SK-N-SH (cell line): ENCODE measurements at places on chromosomes 3 and 15. TPM values are rescaled to one million over a fixed set of nuclear protein-coding genes. Genes with fewer than 3 reads are reported as not detected.

- no peak for DNase-seq
These were observed 23.1 kb upstream of the MGA start for GRCh38 chr15:41637086-41637485.

GRCh38 chr15:96720656-96721055 is 390.2 kb downstream of the NR2F2 start:
- DNase-seq, result no peak

- peak; percentile 16 for DNase-seq
These were observed 254.4 kb upstream of the ZPLD1 start for GRCh38 chr3:102180280-102180931.

DNA sequence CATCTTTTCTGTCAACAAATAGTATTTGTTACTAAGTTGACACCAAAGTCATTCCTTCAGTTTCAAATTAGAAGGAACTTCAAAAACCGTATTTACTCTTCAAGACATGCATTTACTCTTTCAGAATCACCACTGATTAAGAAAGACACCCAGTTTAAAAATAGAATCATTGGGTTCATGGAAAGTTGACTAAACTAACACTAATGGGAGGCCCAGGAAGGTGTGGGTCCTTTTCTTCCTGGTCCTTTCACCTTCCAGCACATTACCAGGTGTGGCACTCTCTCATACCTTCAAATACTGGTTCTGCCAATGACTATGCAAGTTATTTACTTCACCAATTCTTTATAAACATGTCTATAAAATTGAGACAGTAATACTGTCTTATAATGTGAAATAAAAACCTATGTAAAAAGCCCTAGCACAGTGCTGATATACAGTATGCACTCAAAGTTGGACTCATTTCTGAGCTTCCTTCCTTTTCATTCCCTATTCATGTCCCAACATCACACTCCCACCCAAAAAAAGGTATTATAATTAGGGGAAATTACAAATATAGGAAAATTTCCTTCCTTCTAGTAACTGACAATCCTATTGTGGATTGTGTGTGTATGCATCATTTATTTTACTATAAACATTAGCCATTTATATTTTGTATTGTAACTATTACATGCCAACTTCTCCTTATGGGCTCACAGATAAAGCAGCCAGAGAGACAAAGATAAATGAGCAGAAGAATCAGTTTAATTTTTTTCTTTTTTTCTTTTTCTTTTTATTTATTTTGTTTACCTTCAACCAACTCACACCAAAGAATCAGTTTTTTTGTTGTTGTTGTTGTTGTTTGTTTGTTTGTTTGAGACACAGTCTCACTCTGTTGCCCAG is 48.9 kb downstream of the LRRFIP2 start:
- DNase-seq, result no peak

- no peak for DNase-seq
These were observed 14.0 kb downstream of the PLCD1 start for GRCh38 chr3:38015485-38015884.

DNA sequence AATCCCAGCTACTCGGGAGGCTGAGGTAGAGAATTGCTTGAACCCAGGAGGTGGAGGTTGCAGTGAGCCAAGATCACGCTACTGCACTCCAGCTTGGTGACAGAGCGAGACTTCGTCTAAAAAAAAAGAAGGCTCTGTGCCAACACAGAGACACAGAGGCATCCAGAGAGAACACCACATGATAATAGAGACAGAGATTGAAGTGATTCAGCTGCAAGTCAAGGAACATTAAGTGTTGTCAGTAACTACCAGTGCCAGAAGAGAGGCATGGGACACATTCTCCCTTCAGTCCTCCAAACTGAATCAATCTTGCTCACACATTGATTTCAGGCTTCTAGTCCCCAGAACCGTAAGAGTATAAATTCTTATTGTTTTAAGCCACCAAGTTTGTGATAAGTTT is 97.5 kb downstream of the GOLIM4 start:
- DNase-seq, result no peak

DNA sequence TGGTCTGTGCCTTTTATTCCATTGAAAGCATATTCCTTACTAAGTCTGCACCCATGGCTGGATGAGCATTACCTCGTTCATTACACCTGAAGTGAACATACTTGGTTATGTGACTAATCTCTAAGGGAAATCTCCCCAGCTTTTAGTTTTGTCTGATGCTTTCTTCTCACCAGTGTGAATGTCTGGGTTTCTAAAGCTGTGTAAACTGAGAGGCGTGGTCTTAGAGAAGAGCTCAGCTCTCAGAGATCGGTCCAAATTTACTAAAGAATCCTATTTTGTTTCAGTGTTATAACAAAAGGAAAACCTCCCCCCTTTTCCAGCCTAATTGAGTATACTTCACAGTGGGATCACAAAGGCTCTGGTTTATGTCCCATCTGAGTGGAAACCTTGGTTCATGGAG is 352.3 kb downstream of the PTPRG start:
- no peak for DNase-seq

DNA sequence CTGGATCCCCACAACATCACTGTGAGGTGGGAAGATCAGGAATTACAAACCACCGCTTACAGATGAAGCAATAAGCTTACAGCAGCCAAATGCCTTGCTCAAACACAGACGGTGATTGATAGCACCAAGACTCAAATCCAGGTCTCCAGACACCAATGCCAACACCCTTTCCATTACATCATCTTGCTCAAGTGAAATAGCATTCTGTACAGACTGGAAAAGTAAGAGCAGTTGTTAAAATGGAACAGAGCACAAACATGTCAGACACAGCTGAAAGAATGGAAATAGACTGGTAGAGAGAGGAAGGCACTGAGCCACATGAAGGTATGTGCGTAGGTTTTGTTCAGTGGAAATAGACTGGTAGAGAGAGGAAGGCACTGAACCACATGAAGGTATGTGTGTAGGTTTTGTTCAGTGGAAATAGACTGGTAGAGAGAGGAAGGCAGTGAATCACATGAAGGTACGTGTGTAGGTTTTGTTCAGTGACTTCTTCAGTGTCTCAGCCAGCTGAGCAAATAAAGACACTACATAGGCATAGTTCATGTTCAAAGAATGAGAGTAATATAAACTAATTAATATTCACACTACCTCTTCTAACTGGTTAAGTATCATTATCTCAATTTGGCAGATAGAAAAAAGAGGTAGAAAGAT is 15.6 kb downstream of the CLDN1 start:
- DNase-seq, result no peak

- no peak for DNase-seq
These were observed 71.0 kb downstream of the ZMAT3 start for GRCh38 chr3:179000659-179001058.

GRCh38 chr3:71011565-71012287 is 571.8 kb downstream of the FOXP1 start:
- no peak for DNase-seq

DNA sequence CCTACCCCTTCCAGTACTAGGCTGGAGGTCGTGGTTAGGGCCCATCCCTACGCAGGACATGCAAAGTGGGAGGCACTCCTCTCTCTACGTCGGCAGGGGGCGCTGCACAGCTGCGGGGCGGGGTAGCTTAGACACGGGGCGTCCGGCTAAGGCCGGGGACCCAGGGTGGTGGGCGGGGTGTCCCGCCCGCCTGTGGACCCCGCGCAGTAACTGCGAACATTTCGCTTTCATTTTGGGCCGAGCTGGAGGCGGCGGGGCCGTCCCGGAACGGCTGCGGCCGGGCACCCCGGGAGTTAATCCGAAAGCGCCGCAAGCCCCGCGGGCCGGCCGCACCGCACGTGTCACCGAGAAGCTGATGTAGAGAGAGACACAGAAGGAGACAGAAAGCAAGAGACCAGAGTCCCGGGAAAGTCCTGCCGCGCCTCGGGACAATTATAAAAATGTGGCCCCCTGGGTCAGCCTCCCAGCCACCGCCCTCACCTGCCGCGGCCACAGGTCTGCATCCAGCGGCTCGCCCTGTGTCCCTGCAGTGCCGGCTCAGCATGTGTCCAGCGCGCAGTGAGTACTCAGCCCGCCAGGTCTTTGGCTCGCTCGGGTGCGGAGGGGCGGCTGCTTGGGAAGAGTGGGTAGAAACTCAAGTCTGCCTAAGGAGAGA is at the start of gene IL12A:
TSS of gene IL12A (plus strand) at position 219 of the 655 bp plus-strand sequence.
- DNase-seq, result peak; percentile 92

DNA sequence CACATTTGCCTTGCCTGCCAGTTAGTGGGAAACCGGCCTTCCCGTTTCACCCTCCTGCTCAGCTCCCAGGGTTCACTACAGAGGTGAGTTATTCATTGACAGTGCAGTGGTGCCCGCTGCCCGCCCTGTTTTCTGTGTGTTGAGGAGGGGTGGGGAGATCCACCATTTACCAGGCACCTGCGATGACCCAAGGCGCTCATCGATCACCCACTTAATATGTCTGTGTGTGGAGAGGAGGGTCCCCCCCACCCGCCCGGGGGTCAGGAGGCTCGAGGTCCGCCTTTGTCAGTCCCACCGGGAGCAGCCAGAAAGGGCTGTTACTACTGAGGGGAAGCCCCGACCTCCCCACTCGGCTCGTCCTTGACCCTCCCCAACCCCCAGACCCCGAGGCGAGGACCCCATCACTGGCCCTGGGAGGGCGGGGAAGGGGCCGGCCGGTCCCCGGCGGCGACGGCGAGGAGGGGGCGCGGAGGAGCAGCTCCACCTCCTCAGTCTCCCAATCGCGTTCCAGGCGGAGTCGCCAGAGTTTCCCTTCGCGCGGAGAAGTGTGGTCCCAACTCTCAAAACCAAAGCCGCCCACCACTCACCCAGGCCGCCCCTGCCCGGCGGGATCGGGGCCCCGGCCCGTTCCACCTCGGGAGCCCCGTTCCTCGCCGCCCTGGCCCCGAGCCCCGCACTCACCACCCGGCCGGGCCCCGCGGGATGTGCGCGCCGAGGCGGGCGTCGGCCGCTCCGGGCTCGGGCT is 1.1 kb downstream of the PLXNB1 start:
- DNase-seq, result peak; percentile 89

DNA sequence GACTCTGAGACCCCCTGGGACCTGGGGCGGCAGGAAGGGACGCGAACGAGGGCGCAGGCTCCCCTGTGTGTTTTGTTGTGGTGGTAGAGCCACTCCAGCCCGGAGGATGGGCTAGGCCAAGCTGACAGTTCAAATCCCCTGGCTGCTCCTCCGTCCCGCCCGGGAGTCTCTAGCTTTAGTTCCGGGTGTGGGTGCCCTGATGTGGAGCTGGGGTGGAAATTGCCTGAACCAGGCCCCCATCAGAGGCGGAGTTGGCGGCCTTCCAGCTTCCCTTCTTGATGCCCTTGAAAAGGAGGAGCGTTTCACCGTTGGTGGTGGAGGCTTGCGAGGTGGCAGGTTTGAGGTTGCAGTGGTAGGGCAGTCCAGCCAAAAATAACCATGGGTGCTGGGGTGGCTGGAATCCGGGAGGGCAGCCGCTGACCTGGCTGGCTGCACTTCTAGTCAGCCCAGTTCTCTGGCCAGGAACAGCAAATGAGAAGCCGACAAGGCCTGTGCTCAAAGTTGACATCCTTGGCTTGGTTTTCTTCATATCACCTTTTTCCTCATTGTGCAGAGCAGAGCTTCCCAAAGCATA is 817 bp downstream of the CLK3 start:
- DNase-seq, result peak; percentile 68

DNA sequence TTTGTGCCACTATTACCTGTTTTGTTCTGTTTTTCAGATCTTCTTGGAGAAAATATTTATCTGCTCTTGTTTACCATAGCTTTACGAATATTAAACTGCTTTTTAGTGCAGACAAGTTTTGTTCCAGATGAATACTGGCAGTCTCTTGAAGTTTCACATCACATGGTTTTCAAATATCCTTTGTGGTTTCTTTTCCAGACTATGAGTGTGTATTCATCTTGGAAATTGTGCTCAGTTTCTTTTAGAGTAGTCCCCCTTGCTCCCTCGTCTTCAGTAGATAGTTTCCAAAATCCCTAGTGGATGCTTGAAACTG is 1.2 kb downstream of the PIGB start:
- DNase-seq, result no peak

DNA sequence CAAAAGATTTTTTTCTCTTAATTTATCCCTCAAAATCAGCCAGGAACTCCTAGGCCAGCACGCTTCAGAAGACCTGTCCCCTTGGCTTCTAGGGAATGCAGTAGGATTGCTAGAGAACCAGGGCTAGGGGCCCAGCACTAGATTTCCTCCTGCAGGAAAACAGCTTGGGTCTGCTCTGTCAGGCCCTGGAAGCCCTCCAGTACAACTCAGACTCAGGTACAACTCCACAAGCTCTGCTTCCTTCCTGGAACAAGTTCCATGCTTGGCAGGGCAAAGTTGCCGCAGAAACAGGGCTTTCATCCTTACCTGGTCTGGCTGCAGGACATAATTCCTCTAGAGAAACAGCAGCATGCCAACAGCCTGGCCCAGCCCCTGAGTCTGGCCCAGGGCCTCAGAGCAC is 96.1 kb upstream of the CTNNB1 start:
- DNase-seq, result no peak

- no peak for DNase-seq
These were observed 101.5 kb downstream of the PGPEP1L start for GRCh38 chr15:98905963-98906711.

DNA sequence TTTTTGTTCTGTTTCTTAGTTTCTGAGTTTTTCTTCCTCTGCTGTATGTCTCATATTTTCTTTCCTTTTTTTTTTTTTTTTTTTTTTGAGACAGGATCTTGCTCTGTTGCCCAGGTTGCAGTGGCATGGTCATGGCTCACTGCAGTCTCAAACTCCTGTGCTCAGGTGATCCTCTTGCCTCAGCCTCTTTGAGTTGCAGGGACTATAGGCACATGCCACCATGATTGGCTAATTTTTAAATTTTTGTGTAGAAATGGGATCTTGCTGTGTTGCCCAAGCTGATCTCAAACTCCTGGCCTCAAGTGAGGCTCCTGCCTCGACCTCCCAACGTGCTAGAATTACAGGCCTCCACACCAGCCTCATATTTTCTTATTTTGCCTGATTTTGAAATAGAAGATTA is 51.9 kb downstream of the CTDSPL2 start:
- no peak for DNase-seq

Gene TAGLN3
- 19.6 and 24.2 TPM in 2 replicates for polyA plus RNA-seq

Gene EAF2
- 0.63 and 0.85 TPM in 2 replicates for polyA plus RNA-seq

Gene OR4F15
- not detected in 2 replicates for polyA plus RNA-seq
